ENCODE measurements at places on chromosomes 16 and 17. TPM values are rescaled to one million over a fixed set of nuclear protein-coding genes. Genes with fewer than 3 reads are reported as not detected.

Gene KRTAP3-1
- not detected for polyA plus RNA-seq

Gene NOG
- 0.05 TPM for polyA plus RNA-seq

Gene GPRC5B
- polyA plus RNA-seq, result 44.7 TPM

Gene USP31
- 3.3 TPM for polyA plus RNA-seq

Gene KRTAP2-2
- polyA plus RNA-seq, result not detected

Gene SOX8
- 0.25 TPM for polyA plus RNA-seq

Gene CBX2
- 4.0 TPM for polyA plus RNA-seq

Gene IRX5
- polyA plus RNA-seq, result 1.6 TPM

Gene NME4
- 72.9 TPM for polyA plus RNA-seq

Gene CCL4L2
- polyA plus RNA-seq, result 1.7 TPM

Gene C17orf113
- polyA plus RNA-seq, result 0.67 TPM

Gene OTOP3
- not detected for polyA plus RNA-seq

Gene ZNF48
- polyA plus RNA-seq, result 4.8 TPM

Gene NOL3
- 17.9 TPM for polyA plus RNA-seq

Gene ANKRD40CL
- polyA plus RNA-seq, result not detected

Gene MYO15A
- polyA plus RNA-seq, result 2.7 TPM

Gene HSD17B1
- 18.1 TPM for polyA plus RNA-seq

Gene TEKT5
- polyA plus RNA-seq, result 0.45 TPM
